ENCODE measurements at places on chromosomes 3 and 15.
A peak's percentile ranks its signal among the peaks of the same experiment; 100 is the strongest.

DNA sequence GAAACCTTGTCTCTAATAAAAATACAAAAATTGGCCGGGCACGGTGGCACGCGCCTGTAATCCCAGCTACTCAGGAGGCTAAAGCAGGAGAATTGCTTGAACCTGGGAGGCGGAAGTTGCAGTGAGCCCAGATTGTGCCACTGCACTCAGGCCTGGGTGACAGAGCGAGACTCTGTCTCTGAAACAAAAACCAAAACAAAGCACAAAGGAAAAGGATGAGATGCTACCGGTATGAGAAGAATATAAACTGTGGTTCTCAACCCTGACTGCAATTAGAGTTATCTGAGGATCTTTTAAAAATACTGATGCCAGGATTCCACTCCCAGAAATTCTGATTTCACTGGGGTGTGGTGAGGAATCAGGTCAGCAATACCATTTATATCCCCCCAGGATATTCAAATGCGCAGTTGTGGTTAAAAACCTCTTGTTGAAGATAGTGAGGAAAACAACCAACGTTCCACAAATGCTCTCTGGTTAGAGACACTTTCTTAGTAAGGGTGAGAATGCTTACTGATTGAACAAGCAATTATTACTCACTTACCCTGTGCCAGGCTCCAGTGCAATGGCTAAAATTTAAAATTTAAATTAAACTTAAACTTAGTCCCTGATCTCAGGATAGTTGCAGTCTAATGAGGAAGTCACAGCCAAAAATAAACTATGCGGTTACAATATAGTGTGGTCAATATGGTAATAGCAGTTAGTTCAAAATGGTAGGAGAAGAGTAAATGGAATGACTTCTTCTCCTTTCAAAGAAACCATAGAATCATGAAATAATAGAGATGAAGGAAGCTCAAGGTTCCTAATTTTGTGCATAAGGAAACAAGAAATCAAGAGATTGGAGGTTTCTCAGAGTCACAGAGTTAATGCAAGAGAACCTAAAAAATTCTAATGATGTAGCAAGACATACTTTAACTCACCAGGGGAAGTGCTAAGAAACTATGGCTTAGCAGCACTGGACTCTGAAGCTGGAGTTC, 109.5 kb downstream of the SSR3 start:
- DNase-seq, result peak; percentile 80

GRCh38 chr15:35775471-35775870, 229.5 kb upstream of the DPH6 start:
- no peak for DNase-seq

- DNase-seq, result peak; percentile 45
These were observed 37.1 kb downstream of the CPA3 start for GRCh38 chr3:148901987-148902791.

- no peak for DNase-seq
These were observed 9.9 kb downstream of the SPCS1 start for GRCh38 chr3:52715714-52716305.

- no peak for DNase-seq
These were observed 328.3 kb downstream of the PLCL2 start for GRCh38 chr3:17213102-17213501.

DNA sequence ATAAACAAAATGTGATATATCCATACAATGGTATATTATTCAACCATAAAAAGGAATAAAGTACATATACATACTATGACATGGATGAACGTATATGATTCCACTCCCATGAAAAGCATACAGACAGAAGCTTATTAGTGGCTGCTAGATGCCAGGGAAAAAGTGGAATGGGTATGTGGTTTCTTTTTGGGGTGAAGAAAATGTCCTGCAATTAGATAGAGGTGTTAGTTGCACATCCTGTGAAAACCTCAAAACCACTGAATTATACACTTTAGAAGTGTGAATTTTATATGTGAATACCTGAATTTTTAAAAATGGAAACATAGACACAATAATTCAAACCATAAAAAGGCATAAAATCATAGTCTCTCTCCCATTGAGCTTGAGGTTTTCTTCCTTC, 11.2 kb downstream of the DENND6A start:
- no peak for DNase-seq

DNA sequence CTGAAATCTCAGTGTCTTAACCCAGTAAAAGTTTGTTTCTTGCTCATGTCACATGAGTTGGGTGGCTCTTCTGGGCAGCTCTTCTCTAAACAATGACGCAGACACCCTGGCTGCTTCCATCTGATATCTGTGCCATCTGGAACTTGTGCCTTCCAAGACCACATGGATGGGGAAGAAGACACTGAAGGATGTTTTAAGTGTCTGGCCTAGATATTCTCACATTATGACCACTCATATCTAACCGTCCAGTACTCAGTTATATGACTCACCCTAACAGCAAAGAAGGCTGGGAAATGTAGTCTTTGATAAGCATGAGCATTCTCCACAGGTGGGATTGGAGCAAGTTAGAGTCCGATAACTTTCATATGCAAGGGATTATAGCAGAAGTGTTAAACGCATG, 66.4 kb downstream of the RYR3 start:
- peak; percentile 0 for DNase-seq

DNA sequence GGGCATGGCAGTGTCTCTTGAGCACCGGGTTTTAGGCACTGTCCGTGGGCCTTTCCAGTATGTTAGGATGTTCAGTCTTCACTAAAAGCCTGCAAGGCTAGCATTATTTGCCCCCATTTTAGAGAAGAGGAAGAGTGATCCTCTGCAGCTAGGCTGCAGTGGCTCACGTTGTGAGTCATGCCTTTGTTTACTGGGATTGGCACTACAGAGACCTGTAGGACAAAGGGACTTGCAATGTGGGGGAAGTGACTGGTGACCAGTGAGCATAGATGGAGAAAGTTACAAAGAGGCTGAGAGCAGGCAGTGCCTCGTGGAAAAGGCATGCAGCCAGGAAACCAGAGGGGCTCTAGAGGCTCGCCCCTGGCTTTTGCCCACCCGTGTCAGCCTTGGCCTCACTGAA, 26.8 kb upstream of the CPNE9 start:
- DNase-seq, result peak; percentile 11

- no peak for DNase-seq
These were observed 49.4 kb upstream of the RPL32 start for GRCh38 chr3:12890610-12891390.

GRCh38 chr3:109154979-109155378, 18.5 kb downstream of the C3orf85 start:
- peak; percentile 61 for DNase-seq

DNA sequence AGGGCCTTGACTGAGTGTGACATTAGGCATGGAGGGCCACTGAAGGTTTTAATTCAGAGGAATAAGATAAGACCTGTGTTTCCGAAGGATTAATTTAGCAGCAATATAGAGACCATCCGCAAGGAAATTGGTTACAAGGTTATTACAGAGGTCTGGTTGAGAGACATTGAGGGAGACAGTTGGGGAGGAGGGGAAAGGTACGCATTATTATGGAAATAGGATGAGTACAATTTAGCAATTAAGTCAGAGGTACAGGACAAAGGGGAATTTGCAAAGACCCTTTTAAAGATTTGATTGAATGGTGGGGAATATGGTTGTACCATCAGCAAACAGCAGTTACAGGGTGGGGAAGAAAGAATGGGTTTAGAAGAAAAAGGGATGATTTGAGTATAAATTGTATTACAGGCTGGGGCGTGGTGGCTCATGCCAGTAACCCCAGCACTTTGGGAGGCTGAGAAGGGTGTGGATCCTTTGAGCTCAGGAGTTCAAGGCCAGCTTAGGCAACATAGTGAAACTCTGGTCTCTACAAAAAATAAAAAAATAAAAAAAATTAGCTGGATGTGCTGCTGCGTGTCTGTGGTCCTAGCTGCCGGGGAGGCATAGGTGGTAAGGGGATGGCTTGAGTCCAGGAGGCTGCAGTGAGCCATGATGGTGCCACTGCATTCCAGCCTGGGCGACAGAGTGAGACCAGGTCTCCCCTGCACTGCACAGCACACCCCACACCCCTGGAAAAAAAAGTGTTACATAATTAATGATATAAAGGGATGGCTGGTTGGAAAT, 11.3 kb downstream of the ARL8B start:
- DNase-seq, result no peak

DNA sequence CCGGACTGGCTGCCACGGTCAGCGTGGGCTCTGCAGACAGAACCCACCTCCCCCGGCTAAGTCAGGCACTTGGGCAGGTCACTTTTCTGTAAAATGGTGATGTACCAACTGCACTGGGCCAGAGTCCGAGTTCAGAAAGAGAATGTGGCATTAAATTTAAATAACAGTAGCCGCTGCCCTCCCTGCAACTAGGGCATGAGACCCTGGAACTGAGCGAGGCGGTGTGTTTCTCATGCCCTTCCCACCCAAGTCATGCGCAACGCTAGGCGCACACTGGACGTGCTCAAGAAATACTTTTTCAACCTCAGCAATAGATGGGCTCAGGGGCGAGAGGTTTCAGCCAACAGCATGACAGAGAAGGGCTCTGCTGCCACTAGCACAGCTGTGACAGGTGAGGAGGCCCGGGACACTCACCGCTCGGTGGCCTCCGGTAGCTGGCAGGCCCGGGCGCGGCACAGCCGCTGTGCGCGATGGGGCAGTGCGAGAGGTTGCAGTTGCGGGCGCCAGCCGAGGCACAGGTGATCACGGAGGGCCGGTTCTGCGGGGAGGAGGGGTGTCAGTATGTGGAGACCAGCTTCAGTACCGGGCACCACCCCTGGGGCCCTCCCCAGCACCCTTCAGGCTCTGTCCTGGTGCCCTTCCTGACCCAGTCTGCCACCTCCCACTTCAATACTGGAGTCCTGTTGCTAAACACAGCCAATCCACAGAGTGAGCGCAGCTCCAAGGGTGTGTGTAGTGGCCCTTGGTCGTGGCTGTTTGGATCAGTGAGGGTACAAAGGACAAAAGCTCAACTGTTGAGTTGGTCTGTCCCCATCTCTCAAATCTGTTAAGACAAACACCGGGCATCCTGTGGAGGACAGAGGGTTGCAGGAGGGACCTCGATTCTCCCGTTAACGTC, 84.5 kb downstream of the VGLL4 start:
- DNase-seq, result no peak

DNA sequence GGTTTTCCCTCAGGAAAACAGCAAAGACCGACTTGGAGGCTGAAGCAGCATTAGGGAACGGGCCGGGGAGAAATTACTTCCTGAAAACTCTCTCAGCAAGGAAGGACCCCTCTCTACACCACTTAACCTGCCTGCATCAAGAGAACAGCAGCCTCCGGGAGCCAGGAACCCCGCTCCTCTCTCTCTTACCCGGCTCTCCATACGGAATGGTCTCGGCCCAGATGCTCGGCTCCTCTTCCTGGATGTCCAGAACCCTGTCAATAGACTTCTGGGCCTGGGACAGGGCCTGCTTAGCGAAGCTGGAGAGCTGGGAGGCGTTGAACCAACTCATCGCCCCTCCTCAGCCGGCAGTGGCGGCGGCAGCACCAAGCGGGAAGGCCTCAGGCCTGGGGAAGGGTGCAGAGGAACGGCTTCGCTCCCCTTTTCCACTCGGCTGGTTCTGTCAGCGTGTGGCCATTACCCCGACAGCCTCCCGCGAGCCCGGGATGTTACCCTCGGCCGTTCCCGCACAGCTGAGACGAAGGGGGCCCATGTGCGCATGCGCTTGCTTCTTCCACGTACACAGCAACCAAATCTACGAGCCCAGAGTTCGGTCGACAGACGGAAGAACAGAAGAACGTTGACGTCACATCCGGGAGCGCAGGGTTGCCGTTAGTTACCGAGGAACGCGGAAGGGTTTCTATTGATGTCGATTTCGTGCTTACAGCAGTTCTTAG, at the start of gene TMF1:
Gene TMF1 (minus strand): TSS at position 578 of the 716 bp plus-strand sequence. CDS start 247 bp downstream, at position 331.
- peak; percentile 94 for DNase-seq

GRCh38 chr3:129626744-129627349, 20.4 kb upstream of the PLXND1 start:
- peak; percentile 93 for DNase-seq
